ENCODE measurements at places on chromosomes 5 and 9.

GRCh38 chr5:137291436-137291835, 207.7 kb downstream of the SPOCK1 start:
- no peak for DNase-seq

GRCh38 chr5:20113031-20113715, 125.2 kb upstream of the CDH18 start:
- DNase-seq = no peak

- DNase-seq = no peak
Observed at GRCh38 chr9:133551446-133551845, 16.9 kb downstream of the ADAMTSL2 start.

GRCh38 chr9:1400983-1401382, 350.8 kb downstream of the DMRT2 start:
- no peak for DNase-seq

DNA sequence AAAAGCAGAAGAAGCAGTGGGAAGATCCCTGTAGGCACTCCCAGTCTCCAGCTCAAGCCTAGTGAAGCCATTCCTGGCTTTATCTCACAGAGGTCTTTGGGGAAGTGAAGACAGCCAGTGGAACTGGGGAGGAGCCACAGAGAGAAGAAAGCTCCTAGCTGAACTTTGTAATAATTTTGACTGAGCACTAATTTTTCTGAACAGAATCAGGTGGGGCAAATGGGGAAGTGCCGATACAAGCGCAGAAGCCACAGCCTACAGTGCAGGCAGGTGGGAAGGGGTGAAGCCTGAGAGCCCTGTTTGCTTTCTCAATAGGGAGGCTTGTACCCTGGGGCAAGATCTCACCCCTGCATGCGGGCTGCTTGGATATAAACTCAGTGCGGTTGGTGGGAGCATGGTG, 48.4 kb upstream of the SNAPC3 start:
- DNase-seq = no peak

GRCh38 chr9:71781391-71781790, 13.1 kb upstream of the CEMIP2 start:
- DNase-seq = no peak

- DNase-seq = peak; percentile 29
Observed at GRCh38 chr9:23123048-23123632, 676.5 kb downstream of the DMRTA1 start.

DNA sequence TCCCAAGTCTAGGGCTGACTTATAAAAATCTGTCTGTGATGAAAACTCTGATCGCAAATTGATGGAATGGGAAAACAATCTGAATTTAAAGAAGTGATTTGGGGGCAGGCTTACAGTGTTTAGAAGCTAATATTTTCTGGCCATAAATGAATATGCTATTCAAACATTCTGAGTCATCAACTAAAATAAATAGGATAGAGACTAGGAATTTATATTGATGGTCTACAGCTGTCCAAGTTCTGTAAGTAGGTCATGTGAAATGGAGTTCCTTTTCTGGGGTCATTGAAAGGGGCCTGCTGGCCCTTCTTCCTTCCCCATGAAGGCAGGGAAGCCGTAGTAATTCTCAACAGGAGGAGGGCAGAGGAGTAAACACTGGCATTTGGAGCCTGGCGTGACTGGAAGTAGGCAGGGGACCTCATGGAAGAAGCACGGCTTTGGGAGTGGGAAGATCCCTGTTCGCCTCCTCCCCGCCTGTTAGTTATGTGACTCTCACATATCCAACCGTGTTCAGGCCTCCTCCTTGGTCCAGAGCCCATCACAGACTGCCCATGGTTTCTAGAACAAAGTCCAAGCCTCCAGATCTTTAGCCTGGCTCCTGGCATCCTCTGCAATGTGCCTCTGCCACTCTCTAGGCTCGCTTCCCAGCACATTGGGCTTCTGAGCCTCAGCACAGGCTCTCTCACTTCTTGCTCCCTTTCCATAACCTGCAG, 31.7 kb downstream of the ALG2 start:
- no peak for DNase-seq

GRCh38 chr5:172455511-172456061, 1.3 kb upstream of the SH3PXD2B start:
- peak; percentile 76 for DNase-seq

DNA sequence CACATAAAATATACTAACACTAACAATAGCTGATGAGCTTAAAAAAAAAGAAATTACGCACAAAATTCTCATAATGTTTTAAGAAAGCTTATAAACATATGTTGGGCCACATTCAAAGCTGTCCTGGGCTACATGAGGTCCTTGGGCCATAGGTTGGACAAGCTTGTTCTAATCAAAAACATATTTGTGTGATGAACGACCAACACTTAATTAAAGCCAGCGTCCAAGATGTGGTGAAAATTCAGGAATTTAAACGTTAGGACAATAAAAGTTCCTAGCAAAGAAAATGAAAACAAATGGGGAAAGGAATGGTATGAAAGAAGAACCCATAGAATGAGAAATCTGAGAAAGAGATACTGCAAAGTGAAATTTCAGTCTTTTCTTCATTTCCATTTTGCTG, 429.6 kb upstream of the DMAC1 start:
- no peak for DNase-seq

GRCh38 chr9:87810679-87811178, 71.9 kb upstream of the SPATA31E1 start:
- no peak for DNase-seq

DNA sequence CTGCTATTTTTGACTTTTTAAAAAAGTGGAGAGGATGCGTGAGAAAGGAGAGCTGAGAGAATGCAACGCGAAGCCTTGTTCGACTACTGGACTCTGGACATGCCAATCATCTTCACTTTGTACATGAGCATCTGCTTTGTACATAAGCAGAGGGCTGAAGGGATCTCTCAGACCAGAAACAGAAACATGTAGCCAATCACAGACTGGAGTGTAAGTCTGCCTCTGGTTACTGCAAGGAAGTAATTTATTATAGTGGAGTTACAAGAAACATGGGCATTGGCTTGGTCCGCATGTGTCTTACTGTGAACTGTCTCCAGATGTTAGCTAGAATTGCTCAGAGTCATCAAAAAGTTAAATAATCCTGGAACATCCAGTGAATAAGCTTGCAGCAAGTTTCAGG, 190.0 kb upstream of the GRAMD2B start:
- no peak for DNase-seq

DNA sequence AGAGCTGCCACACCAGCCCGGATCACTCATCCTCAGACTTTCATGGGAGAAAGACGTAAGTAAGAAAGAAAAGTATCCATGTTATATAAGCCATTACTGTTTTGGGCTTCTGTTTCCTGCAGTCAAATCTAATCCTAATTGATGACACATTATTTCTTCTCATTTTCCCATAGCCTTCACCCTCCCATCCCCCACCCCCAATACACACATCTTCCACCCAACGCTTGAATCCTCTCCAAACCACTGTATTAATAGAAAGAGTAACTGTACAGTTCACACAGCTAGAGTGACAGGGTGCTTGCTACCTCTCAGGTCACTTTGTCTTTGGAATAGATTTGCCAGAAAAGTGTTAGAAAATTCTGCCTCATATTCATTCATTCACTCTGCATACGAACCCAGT, 69.3 kb upstream of the IL17B start:
- no peak for DNase-seq

DNA sequence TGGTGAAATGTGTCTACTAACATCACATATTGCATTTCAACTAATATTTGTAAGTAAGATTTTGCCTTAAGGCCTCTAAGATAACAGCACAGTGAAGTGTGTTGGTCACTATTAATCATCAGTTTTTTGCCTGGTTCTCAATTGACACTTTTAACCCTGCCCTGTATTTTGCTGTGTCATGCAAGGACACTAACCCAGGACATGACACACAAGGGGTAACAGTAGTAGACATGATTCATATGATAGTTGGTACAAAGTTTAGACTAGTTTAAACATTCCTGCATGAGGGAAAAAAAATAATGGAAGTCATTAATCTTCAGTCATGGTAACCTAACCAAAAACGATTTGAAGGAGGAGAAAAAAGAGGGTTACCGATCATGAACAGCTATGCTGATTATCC, 207.0 kb downstream of the DEPDC1B start:
- DNase-seq = no peak
